ENCODE measurements at places on chromosomes 16 and 17.

DNA sequence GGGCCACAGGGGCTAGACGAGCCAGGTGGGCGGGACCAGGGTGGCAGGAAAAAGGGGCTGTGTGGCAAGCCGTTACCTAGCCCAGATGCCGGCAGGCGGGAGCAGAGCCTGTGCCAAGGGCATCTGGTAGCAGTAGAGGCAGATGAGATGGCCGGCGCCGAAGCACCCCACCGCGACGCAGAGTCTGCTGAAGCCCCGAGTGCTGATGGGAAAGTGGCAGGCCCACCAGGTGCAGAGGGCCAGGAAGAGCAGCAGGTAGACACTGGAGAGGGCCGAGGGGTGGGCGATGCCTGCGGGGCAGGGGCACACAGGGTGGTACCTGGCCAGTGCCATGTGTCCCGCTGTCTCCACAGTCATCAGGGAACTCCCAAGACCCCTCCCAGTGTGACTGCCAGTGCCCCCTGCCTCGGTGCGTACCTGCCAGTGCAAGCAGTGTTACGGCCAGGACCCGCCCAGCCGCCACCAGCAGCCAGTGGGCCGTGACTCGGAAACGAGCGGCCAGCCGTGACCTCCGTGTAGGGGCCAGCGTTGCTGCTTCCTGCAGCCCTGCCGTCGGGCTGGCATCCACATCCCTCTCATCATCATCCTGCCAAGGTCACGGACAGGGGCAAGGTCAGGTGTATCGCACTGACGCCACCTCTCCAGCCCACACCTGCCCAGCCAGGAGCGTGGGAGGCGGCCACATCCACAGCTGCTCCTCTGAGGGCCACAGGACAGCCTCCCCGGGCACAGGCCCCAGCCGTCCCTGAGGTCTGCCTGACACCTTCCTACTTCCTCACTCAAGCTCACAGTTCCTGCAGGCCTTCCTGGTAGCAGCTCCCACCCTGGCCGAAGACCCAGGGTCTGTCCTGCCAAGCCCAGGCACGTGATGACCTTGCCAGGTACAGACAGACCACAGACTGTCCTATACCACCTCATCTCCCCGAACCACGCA lies 32.1 kb downstream of the CTU2 start:
- DNase-seq, result no peak

- DNase-seq, result no peak
These were observed 7.4 kb upstream of the MEAK7 start for GRCh38 chr16:84511831-84512230.

DNA sequence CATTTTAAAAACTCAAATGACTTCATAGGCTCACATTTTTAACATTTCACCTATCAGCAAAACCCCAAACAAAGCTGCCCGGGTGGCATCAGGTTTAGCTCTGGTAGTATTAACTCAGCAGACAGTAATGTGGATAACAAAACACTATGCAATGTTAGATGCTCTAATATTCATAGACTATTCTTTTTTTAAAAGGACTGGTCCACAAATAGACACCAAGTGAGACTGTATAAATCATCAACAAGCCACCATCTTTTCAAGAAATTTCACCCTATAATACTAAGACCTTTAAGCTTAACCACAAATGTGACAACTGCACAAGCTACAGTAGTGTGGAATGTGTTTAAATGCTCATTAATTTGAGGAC lies 20.2 kb downstream of the SNN start:
- DNase-seq, result no peak

- DNase-seq, result no peak
These were observed 998 bp upstream of the TMEM11 start for GRCh38 chr17:21214777-21215541.

GRCh38 chr16:24847358-24847664 lies 1.5 kb downstream of the SLC5A11 start:
- no peak for DNase-seq

DNA sequence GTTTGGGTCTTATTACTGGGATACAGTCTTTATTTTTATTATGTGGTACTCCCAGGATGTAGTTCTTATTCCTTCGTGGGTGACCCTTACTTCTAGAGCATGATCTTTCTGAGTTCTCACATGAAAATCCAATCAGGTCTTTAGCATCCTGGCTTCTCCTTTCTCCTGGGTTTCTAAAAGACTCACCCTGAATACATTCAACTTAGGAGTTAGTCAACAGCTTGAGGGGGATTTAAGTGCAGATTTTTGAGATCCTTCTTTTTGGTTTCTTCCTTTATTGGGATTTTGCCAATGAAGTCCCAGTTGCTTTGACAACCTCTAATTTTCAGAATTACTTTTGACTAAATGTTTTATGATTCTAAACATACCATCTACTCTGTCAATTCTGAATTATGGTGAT lies 68.2 kb downstream of the SIAH1 start:
- DNase-seq, result no peak

GRCh38 chr17:66543526-66543925 lies 241.1 kb downstream of the PRKCA start:
- no peak for DNase-seq

- DNase-seq, result no peak
These were observed 9.5 kb upstream of the TEKT3 start for GRCh38 chr17:15350777-15351477.

Measured in vagina (tissue), 2 donors.